Renal cortical epithelial cell (primary cell): ENCODE measurements at places on chromosomes 3 and 15. TPM values are rescaled to one million over a fixed set of nuclear protein-coding genes. Genes with fewer than 3 reads are reported as not detected.

The GATM gene
- total RNA-seq = 1.3 and 6.1 TPM in 2 replicates

The PLSCR4 gene
- 2.4 and 3.2 TPM in 2 replicates for total RNA-seq

The PLA2G4E gene
- total RNA-seq = not detected in 2 replicates

The NUP210 gene
- 3.6 and 20.8 TPM in 2 replicates for total RNA-seq

The CYP8B1 gene
- 0.35 and 0.55 TPM in 2 replicates for total RNA-seq

The CAV3 gene
- not detected in 2 replicates for total RNA-seq

The ANKUB1 gene
- total RNA-seq = not detected in 2 replicates

The CHDH gene
- 4.9 and 5.2 TPM in 2 replicates for total RNA-seq

The ERC2 gene
- total RNA-seq = 3.1 and 6.2 TPM in 2 replicates

The MAGEL2 gene
- total RNA-seq = 0.15 TPM in 1 of 2 replicates, not detected in the other

The APOD gene
- not detected in 2 replicates for total RNA-seq

The IL20RB gene
- 0.35 and 0.40 TPM in 2 replicates for total RNA-seq

The CGNL1 gene
- total RNA-seq = 6.9 and 57.5 TPM in 2 replicates

The HEMK1 gene
- total RNA-seq = 14.2 and 27.6 TPM in 2 replicates

The MOBP gene
- 1.6 TPM in 1 of 2 replicates, not detected in the other for total RNA-seq

The SEC62 gene
- total RNA-seq = 28.8 and 106 TPM in 2 replicates

The PLA2G4D gene
- total RNA-seq = not detected in 2 replicates

The PSTPIP1 gene
- total RNA-seq = not detected in 2 replicates

The LIPH gene
- total RNA-seq = 9.6 and 10.9 TPM in 2 replicates

The CYP1A2 gene
- not detected in 2 replicates for total RNA-seq

The SAMD7 gene
- total RNA-seq = not detected in 2 replicates

The PRKCD gene
- 4.0 and 14.1 TPM in 2 replicates for total RNA-seq

The BLOC1S6 gene
- total RNA-seq = 51.5 and 88.2 TPM in 2 replicates

The SLC22A13 gene
- 0.25 TPM in 1 of 2 replicates, not detected in the other for total RNA-seq

The TRPM7 gene
- 49.3 and 71.9 TPM in 2 replicates for total RNA-seq

The DHX30 gene
- total RNA-seq = 56.6 and 85.6 TPM in 2 replicates

The PPM1L gene
- 2.1 and 5.1 TPM in 2 replicates for total RNA-seq

The SRPRB gene
- total RNA-seq = 64.7 and 120 TPM in 2 replicates

The XCR1 gene
- not detected in 2 replicates for total RNA-seq

The PLCD1 gene
- total RNA-seq = 20.5 and 28.1 TPM in 2 replicates

The GOLGA6A gene
- 0.05 TPM in 1 of 2 replicates, not detected in the other for total RNA-seq

The EIF1B gene
- 17.7 and 27.8 TPM in 2 replicates for total RNA-seq

The SAMMSON gene
- not detected in 2 replicates for total RNA-seq

The SLC38A3 gene
- total RNA-seq = 1.8 TPM in 1 of 2 replicates, not detected in the other

The FGD5 gene
- total RNA-seq = 0.30 and 3.3 TPM in 2 replicates

The GP9 gene
- total RNA-seq = not detected in 2 replicates

The NOX5 gene
- 0.55 TPM in 1 of 2 replicates, not detected in the other for total RNA-seq

The COL6A5 gene
- under 0.01 TPM in 1 of 2 replicates, not detected in the other for total RNA-seq

The LSAMP gene
- 0.55 TPM in 1 of 2 replicates, not detected in the other for total RNA-seq

The ZNF502 gene
- total RNA-seq = 6.1 and 7.2 TPM in 2 replicates

The C15orf62 gene
- total RNA-seq = 0.50 and 0.69 TPM in 2 replicates

The AADAC gene
- total RNA-seq = 0.17 TPM in 1 of 2 replicates, not detected in the other

The THBS1 gene
- total RNA-seq = 2,380 and 2,616 TPM in 2 replicates

The WDR53 gene
- 5.2 and 7.4 TPM in 2 replicates for total RNA-seq

The NAALADL2 gene
- 3.0 and 6.0 TPM in 2 replicates for total RNA-seq

The LRIG1 gene
- 6.6 and 12.7 TPM in 2 replicates for total RNA-seq

The CCPG1 gene
- 41.8 and 119 TPM in 2 replicates for total RNA-seq

The GOLGA8J gene
- 0.10 TPM in 1 of 2 replicates, not detected in the other for total RNA-seq

The ESYT3 gene
- 1.2 and 2.3 TPM in 2 replicates for total RNA-seq

The SCAANT1 gene
- not detected in 2 replicates for total RNA-seq

The CA12 gene
- 19.6 and 26.4 TPM in 2 replicates for total RNA-seq

The ARRDC4 gene
- 37.9 and 293 TPM in 2 replicates for total RNA-seq

The UBL7 gene
- total RNA-seq = 31.2 and 40.3 TPM in 2 replicates

The RHO gene
- total RNA-seq = not detected in 2 replicates

The CCR3 gene
- not detected in 2 replicates for total RNA-seq

The SLC28A2 gene
- not detected in 2 replicates for total RNA-seq

The AMIGO3 gene
- total RNA-seq = not detected in 2 replicates

The SLC25A20 gene
- total RNA-seq = 22.4 and 23.4 TPM in 2 replicates
